ENCODE measurements at places on chromosomes 13 and 19. TPM values are rescaled to one million over a fixed set of nuclear protein-coding genes. Genes with fewer than 3 reads are reported as not detected.

The POSTN gene
- total RNA-seq, result not detected

The ZNF841 gene
- total RNA-seq, result 2.2 TPM

The LYPD3 gene
- total RNA-seq, result 0.22 TPM

The HS6ST3 gene
- not detected for total RNA-seq

The ARHGEF18 gene
- 68.1 TPM for total RNA-seq

The MAST1 gene
- total RNA-seq, result 3.0 TPM

The MADCAM1 gene
- total RNA-seq, result 0.14 TPM

The NALCN gene
- 4.5 TPM for total RNA-seq

The CEACAM7 gene
- 0.17 TPM for total RNA-seq

The TLE5 gene
- total RNA-seq, result 171 TPM

The KLK1 gene
- 0.46 TPM for total RNA-seq

The MBD3L2 gene
- not detected for total RNA-seq

The PRR20C gene
- total RNA-seq, result not detected

The FPR1 gene
- total RNA-seq, result 0.11 TPM

The HSPB6 gene
- total RNA-seq, result not detected

The ZFP28 gene
- 3.1 TPM for total RNA-seq

The POLR2I gene
- 252 TPM for total RNA-seq

Data from A549 treated with GW870086 at 1 μM for 4 hours (cell line).